Brain microvascular endothelial cell (primary cell): ENCODE measurements at places on chromosomes 1 and 21.

- peak; percentile 19 for DNase-seq
Measured at GRCh38 chr1:240998024-240998423, 359.0 kb downstream of the RGS7 start.

GRCh38 chr1:113887402-113888175 is at the start of gene BCL2L15:
TSS of gene BCL2L15 (minus strand) at chr1:113887581. CDS start at chr1:113887375, 206 bp downstream.
- no peak for DNase-seq

GRCh38 chr1:68175621-68176398 is 56.5 kb downstream of the WLS start:
- DNase-seq: no peak

DNA sequence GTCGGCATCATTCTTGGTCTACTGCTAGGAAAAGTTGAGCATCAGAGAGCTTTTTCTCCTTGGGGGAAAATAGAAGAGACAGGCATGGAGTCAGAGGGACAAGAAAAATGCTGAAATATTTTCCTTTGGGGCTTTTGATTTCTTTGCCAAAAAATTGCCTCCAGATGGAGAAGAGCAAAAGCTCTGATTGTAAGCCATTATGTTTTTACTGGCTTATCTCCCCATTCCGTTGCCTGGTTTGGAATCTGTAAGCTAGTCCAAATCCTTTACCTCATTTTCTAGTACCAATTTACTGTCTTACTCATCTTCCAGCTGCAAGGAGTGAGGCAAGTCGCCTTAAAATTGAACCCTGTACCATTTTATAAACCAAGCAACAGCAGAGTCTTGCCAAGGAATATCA is 23.3 kb upstream of the NBL1 start:
- no peak for DNase-seq

GRCh38 chr1:244319283-244320132 is 132.2 kb downstream of the ADSS2 start:
- DNase-seq: peak; percentile 77

GRCh38 chr1:240005997-240006650 is 85.6 kb upstream of the FMN2 start:
- DNase-seq: no peak

GRCh38 chr1:225845571-225846259 is 35.8 kb downstream of the EPHX1 start:
- DNase-seq: peak; percentile 68

GRCh38 chr1:145936247-145936646 is 9.0 kb upstream of the RBM8A start:
- DNase-seq: no peak

GRCh38 chr1:205245096-205245495 is 17.4 kb downstream of the TMCC2 start:
- DNase-seq: no peak

- no peak for DNase-seq
Measured at GRCh38 chr1:230117694-230118093, 50.7 kb downstream of the GALNT2 start.

DNA sequence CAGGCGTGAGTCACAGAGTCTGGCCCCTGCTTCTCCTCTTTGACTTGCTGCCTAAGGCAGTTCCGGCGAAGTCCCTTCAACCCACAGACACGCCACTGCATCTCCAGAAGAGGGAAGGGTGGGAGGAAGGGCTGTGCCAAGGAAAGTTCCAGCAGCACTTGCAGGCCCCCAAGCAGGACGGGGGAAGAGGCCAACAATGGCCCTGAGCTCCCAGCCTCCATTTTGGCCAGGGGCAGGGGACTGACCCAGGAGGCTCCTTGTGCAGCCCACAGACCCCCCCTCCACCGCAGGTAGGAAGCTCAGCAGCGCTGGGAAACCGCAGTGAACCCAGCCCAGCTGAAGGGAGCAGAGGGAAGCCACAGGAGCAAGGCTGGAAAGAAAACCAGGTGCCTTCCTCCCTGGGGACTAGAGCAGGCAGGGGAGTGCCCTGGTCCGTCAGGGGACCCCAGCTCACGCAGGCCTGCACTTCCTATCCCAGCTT is 35.4 kb downstream of the ACOT7 start:
- DNase-seq: no peak

GRCh38 chr1:216057063-216057462 is 366.2 kb downstream of the USH2A start:
- no peak for DNase-seq

GRCh38 chr1:195141294-195141693 is 1466.9 kb downstream of the KCNT2 start:
- no peak for DNase-seq

DNA sequence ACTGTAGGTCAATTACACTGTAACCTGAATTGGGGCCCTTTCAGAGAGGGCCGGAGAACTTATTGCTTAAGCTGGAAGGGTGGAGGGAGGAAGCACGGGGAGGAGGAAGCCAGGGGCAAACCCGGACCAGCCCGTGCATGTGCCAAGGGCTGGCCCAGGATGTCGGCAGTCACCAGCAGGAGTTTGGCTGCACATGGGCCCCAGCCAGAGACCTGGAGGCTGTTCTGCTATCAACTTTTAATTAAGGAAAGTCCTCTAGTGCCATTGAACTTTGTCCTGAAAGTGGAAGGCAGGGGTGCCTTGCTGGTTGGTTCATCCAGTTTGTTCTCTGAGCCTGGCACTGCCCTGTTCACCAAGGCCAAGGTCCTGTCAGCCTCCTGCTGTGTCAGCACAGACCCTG is 200.8 kb upstream of the VAMP3 start:
- no peak for DNase-seq

GRCh38 chr1:168974611-168975010 is 131.9 kb upstream of the ATP1B1 start:
- no peak for DNase-seq

GRCh38 chr1:170967042-170967910 is 31.9 kb downstream of the MROH9 start:
- DNase-seq: peak; percentile 44

- no peak for DNase-seq
Measured at GRCh38 chr1:38217316-38217715, 170.7 kb upstream of the POU3F1 start.

- peak; percentile 72 for DNase-seq
Measured at GRCh38 chr1:22808676-22809483, 98.2 kb downstream of the EPHB2 start.

DNA sequence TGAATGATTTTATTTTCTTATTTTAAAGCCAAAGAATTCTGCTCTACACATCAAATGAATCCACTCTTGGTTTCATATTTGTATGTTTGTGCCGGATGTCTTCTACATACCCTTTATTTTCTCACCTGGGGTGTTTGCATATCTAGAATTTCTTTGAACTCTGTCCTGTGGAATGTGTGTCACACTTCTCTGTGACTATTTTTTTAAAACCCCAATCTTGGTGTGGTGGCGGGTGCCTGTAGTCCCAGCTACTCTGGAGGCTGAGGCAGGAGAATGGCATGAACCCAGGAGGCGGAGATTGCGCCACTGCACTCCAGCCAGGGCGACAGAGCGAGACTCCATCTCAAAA is 35.4 kb downstream of the CENPF start:
- no peak for DNase-seq

DNA sequence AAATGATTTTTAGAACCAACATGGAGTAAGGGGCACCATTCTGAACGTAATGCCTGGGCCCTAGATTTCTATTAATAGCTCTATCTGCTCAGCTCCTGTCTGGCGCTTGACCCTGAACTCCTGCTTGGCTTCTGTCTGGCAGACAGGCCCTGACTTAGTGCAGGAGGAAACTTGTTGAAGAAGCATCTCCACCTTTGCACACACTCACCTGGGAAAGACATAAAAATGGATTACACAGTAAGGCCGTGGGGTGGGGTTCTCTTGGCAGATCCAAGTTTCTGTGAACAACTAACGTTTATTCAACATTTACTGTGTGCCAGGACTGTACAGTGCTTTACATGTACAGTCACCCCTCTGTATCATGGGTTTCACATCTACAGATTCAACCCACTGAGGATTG is 62.1 kb upstream of the CNIH3 start:
- no peak for DNase-seq

DNA sequence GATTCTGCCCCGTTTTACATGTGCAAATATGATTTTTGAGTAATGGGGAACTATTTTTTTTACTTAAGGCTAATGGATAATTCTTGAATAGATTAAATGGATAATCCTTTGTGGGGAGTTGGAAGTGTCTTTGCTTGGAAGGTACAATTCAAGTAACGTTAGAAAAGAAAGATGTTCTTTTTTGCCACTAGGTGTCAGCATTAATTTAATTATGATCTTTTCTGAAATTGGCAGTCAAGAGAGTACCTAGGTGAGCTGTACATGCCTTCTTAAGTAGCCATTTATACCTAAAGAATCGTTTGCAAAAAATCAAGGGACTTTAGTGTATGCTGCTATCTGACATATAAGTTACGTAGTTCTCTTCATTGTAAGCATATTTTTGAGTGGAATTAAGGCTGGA is 2.2 kb downstream of the FBXO28 start:
- DNase-seq: no peak

- no peak for DNase-seq
Measured at GRCh38 chr1:39822146-39822545, 33.5 kb upstream of the BMP8B start.

- peak; percentile 84 for DNase-seq
Measured at GRCh38 chr1:185376840-185377635, 60.0 kb upstream of the IVNS1ABP start.

GRCh38 chr1:119634016-119634415 is 14.1 kb downstream of the ZNF697 start:
- no peak for DNase-seq

DNA sequence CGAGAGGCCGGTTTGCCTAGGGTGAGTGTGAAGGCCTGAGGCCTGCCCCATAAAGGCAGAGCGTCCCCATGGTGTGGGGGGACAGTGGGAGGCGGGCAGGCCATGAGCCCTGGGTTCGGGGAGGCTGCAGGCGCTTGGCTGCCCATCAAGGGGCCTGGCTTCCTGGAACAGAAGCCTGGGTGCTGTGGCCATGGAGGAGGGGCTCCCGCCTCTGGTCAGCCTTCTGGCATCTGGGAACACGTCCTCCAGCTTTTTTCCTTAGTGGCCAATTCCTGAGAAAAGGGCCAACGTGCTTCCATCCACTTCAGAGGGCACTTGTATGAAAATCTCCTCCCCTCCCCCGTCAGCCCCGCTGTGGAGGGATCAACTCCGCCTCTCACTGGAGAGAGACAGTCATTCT is 58.7 kb downstream of the PRDM16 start:
- DNase-seq: no peak

GRCh38 chr21:42252325-42252654 is 33.4 kb downstream of the ABCG1 start:
- no peak for DNase-seq

- DNase-seq: no peak
Measured at GRCh38 chr1:114178936-114179335, 25.3 kb upstream of the SYT6 start.

- DNase-seq: peak; percentile 88
Measured at GRCh38 chr1:232613752-232614381, 16.1 kb downstream of the SIPA1L2 start.

GRCh38 chr1:109815809-109816174 is 52.1 kb upstream of the EPS8L3 start:
- DNase-seq: no peak

GRCh38 chr1:44616284-44616990 is 57.8 kb downstream of the TMEM53 start:
- DNase-seq: no peak

- no peak for DNase-seq
Measured at GRCh38 chr1:244952940-244953339, 88.6 kb upstream of the HNRNPU start.

GRCh38 chr1:19450811-19451515 is 34.4 kb downstream of the CAPZB start:
- DNase-seq: peak; percentile 92

DNA sequence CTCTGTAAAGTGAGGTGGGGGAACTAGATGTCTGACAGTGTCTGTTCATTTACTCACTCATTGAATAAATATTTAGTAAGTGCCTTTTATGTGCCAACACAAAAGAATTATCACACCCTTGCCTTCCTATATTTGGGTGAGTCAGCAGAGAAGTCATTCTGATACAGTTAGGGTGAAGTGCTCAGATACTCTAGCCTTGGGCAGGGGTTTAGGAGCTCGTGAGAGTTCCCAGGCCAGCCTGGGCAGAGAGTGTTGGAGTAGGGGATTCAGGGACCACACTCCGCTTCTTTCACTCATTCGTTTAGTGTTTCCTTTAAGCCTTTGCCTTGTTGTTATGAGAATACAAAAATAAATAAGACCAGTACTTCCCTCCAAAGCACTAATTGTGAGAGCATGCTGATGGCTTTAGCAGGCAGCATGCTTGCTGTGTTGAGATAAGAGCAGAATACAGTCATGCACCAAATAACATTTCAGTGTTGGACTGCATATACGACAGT is 83.9 kb downstream of the DYRK1A start:
- no peak for DNase-seq

DNA sequence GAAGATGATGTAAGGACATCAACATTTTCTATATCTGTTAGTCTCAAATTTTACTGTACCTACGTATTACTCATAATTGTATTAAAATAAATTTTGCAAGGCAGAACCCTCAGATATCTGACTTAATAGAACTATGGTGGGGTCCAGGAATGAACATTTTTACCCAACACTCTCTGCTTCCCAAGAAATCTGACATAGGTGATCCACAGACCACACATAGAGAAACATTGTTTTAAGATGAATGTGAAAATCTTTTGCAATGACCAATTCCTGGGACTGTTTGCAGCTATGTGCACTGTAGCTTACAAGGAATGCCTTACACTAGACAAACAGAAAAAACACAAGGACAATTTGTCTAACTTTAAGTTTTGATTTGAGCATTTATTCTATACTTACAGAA is 645.6 kb upstream of the ADGRL2 start:
- peak; percentile 64 for DNase-seq

- DNase-seq: peak; percentile 27
Measured at GRCh38 chr21:28485301-28486022, 507.2 kb downstream of the LTN1 start.

DNA sequence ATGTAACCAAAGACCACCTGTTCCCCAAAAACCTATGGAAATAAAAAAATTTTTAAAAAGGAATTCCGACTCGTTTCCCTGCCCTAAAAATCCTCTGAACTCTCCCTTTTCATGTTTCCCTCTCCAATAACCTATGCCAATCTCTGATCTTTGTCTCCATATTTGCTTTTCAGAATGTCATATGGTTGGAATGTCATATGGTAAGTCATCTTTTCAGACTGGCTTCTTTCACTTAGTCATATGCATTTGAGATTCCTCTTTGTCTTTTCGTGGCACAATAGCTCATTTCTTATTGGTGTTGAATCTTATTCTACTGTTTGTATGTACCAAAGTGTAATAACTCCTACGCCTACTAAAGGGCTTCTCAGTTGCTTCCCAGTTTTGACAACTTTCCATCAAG is 117.5 kb downstream of the BACH1 start:
- DNase-seq: no peak

GRCh38 chr1:61352845-61353435 is 270.6 kb downstream of the NFIA start:
- no peak for DNase-seq

DNA sequence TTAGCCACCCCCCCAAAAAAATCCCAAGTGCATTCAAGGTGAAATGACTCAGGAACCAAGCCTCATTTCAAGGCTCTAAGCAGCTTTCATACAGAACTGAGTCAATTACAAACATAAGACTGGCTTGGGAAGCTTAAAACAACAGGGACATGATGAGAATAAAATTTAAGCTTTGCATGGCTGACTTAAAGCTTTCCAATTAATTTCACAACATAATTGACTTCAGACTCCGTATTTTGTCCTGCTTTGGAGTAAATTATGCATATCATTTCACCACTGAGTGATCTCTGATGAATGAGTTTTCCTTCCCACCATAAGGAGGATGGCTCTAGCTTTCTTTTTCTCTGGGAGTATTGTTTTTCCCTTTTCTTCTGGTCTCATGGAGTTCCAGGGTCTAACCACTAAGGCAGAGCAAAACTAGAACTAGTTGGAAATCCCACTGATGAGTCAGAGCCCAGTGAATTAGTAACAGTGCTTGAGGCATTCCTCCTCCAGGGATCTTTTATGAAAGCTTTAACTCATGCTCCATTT is 72.8 kb downstream of the XCL2 start:
- DNase-seq: peak; percentile 84
